ENCODE measurements at places on chromosomes 11 and 22. TPM values are rescaled to one million over a fixed set of nuclear protein-coding genes. Genes with fewer than 3 reads are reported as not detected.

- no peaks in the 10 kb centered on the region for H3K36me3 ChIP-seq
- DNase-seq = no peak
- peak overlapping the region; percentile 12 for H3K27ac ChIP-seq
Measured at GRCh38 chr22:36194971-36195370, 6.6 kb downstream of the APOL4 start.

GRCh38 chr11:46676436-46677158 lies 23.8 kb downstream of the ARHGAP1 start:
- H3K4me1 ChIP-seq = peaks cover 22% of the 10 kb centered on the region
- DNase-seq = peak; percentile 43
- H3K27ac ChIP-seq = peak overlapping the region; percentile 23
- H3K4me3 ChIP-seq = no peak overlapping the region
- H3K27me3 ChIP-seq = no peaks in the 10 kb centered on the region

DNA sequence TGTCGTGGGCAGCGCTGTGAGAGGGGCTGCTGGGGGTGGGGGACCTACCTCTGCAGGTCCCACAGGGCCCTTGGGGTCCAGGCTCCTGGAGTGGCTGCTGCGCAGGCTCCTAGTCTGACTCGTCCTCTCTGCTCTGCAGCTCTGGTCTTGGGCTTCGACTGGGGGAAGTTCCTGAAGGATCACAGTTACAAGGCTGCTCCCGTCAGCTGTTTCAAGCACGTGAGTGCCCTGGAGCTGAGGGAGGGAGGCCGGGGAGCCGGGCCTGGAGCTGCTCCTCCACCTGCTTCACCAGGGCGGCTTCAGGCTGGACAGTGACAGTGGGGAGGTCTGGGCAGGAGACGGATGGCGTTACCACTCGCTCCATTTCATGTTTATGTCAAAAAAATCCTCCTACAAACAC lies 11.9 kb downstream of the L3MBTL2 start:
- no peaks in the 10 kb centered on the region for H3K27me3 ChIP-seq
- H3K27ac ChIP-seq = peak overlapping the region; percentile 98
- H3K4me1 ChIP-seq = peaks cover 35% of the 10 kb centered on the region
- DNase-seq = no peak
- peak overlapping the region; percentile 66 for H3K4me3 ChIP-seq

DNA sequence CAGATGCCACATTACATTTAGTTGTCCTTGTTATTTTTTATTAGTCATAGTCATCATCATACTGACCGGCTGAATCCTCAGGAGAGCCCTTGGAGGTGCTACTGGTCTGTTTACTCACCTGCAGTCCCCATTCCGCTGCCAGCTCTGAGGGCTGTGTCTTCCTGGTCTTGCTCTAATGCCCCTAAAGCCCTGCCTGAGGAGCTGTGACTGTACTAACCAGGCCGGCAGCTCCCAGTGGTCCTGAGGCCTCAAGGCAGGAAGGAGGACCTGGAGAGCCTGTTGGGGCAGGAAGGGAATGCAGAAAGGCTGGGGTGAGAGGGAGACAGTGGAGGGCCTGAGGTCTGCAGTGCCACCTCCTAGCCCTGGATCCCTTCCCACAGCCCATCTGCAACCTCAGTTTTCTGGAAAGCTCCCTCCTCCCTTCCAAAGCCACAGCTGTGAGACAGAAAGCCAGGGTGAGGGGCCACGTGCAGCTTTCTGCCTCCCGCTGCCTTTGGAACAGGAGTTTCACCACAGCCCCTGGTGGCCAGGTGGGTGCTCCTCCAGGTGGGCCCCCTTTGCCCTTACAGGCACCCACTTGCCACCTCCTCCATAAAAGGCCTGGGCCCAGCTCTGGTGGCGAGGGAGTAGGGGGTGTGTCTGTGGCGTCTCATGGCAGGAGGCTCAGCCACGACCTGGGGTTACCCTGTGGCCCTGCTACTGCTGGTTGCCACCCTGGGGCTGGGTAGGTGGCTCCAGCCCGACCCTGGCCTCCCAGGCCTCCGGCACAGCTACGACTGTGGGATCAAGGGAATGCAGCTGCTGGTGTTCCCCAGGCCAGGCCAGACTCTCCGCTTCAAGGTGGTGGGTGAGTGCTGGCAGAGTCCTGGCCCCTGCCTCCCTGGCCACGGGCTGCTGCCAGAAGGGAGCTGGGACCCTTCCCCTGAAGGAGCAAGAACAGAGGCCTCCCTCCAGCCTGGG lies at the start of gene ZP1:
Gene ZP1, plus strand, starts transcription at position 632 of the 960 bp plus-strand sequence. Its CDS starts 20 bp downstream, at position 652.
- no peak within 1 kb of the TSS for H3K4me3 ChIP-seq
- H3K27ac ChIP-seq = no peak within 1 kb of the TSS
- H3K36me3 ChIP-seq = no peaks in the 10 kb centered on the region
- peak; percentile 72 for DNase-seq
- H3K4me1 ChIP-seq = peaks cover 19% of the 10 kb centered on the region
- H3K27me3 ChIP-seq = peaks cover 9% of the 10 kb centered on the region

- H3K27me3 ChIP-seq = no peaks in the 10 kb centered on the region
- no peak overlapping the region for H3K27ac ChIP-seq
- no peak overlapping the region for H3K4me3 ChIP-seq
- DNase-seq = no peak
Measured at GRCh38 chr11:15291885-15292284, 177.2 kb downstream of the INSC start.

- H3K4me1 ChIP-seq = peaks cover 5% of the 10 kb centered on the region
- H3K36me3 ChIP-seq = no peaks in the 10 kb centered on the region
- no peak for DNase-seq
- H3K27me3 ChIP-seq = no peaks in the 10 kb centered on the region
- no peak overlapping the region for H3K27ac ChIP-seq
Measured at GRCh38 chr11:109747839-109748238, 325.8 kb downstream of the C11orf87 start.

DNA sequence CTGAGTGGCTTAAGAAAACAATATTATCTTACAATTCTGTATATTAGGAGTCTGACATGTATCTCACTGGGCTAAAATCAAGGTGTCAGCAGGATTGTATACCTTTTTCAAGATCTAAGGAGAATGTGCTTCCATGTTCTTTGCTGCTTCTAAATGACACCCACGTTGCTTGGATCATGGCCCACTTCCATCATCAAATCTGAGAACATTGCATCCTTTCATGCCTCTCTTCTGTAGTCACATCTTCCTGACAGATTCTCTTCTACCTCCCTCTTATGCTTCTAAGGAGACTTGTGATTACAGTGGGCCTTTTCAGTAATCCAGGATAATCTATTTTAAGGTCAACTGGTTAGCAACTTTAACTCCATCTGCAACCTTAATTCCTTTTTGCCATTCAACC lies 499.4 kb downstream of the FAM181B start:
- DNase-seq = no peak
- no peak overlapping the region for H3K4me3 ChIP-seq
- no peaks in the 10 kb centered on the region for H3K4me1 ChIP-seq
- no peak overlapping the region for H3K27ac ChIP-seq
- H3K27me3 ChIP-seq = peaks cover 13% of the 10 kb centered on the region

GRCh38 chr11:18472587-18472986 lies 16.9 kb downstream of the LDHAL6A start:
- peaks cover 4% of the 10 kb centered on the region for H3K36me3 ChIP-seq
- DNase-seq = no peak
- no peak overlapping the region for H3K27ac ChIP-seq
- no peak overlapping the region for H3K4me3 ChIP-seq
- H3K4me1 ChIP-seq = no peaks in the 10 kb centered on the region
- no peaks in the 10 kb centered on the region for H3K27me3 ChIP-seq

DNA sequence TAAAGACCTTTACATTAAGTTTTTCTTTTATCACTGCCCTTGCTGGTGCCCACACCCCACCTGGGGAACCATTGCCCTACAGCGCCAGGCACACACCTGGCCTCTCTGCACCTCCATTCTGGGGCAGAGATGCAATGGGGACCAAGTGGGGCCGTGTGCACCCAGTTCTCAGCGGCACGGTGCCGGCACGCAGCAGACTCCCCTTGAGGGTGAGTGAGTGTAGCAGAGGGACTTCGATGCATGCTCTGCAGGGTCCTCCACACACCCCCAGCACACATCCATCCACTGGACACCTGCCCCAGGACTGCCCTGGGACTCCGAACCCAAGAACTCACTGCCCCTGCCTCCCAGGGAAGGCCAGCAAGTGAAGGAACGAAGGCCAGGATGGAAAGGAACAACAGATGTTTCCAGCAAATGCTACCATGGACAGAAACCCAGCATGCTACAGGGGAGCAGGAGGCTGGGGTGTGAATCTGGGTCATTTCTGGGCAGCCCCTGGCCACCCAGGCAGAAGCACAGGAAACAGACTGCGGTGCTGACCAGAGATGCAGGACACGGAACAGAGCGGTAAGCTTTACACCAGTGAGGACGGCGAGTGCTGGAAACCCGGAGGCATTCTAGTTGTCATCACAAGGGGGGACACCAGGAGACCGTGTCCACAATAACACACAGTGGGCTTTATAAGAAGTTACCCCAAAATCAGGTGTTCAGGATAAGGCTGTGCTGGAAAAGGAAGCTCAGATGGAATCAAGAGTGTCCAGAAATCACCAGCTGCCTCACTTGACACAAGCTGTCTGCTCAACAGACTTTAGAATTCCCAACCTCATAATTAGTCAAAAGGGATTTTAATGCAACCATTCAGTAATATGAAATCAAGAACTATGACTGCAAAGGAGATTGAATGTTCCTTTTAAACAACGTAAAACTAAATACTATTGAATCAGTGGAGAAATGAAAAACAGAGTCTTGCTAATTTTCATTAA lies 32.7 kb upstream of the MOB2 start:
- no peaks in the 10 kb centered on the region for H3K27me3 ChIP-seq
- no peaks in the 10 kb centered on the region for H3K36me3 ChIP-seq
- H3K4me3 ChIP-seq = no peak overlapping the region
- DNase-seq = peak; percentile 56

DNA sequence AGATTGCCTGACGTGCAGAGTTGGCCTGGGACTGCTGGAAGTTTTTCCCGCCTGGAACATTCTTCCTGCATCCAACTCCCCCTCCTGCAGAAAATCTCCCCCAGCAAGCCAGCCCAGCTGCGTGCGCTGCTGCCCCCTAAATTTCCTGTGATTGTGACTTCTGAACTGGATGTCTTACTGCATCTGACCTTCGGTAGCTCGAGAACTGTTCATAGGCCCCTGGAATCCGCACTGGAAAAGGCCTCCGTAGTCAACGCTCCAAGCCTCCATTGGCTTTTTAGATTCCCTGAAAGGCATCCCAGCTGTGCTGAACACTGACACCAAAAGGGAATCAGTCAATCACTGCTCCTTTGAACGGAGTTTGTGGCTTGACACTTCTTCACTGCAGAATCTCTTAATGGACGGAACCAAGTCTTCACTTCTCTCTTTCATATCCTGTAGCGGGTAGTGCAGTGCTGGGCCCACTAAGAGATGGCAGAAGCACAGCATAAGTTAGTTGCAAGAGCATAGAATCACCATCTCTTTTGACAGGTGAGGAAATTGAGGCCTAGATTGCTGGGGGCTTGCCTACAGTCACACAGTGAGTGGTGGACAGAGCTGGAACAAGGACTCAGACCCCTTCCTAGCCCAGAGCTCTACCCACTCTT lies 14.2 kb upstream of the RASD2 start:
- peaks cover 1% of the 10 kb centered on the region for H3K36me3 ChIP-seq
- no peak overlapping the region for H3K4me3 ChIP-seq
- no peaks in the 10 kb centered on the region for H3K4me1 ChIP-seq
- H3K27me3 ChIP-seq = peaks cover 17% of the 10 kb centered on the region

DNA sequence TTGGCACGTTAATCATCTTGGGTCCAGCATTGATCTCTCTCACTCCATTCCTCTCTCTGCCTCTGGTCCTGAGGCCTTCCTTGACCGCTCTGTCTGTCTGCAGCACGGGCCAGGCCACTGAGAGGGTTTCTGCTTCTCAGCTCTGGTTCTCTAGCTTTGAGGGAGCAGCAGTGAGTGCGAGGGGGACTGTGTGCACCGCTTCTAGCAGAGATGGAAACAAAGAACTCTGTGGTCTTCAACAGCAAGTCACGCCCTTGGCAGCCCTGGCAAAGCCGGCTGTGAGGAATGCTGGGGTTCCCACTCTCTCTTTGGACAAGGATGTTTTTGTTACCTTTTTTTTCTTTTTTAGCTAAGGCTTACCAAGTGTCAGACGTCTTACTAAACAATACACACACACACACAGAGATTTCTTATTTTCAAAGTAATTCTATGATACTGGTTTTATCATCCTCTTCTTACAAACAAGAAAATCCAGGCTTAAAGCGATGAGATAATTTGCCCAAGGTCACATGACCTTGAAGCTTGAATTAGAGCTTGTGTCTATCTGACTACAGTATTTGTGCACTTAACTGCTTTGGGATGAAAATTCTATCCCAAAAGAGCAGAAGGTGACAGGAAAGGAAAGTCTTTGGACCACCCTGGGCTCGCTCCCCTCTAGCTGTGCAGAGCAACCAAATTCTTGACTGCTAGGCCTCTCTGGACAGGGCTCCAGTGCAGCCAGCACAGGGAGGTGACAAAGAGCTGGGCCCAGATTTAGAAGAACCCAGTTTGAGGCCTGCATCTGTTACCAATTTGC lies 293.2 kb downstream of the NTM start:
- H3K27ac ChIP-seq = no peak overlapping the region
- H3K36me3 ChIP-seq = no peaks in the 10 kb centered on the region
- H3K4me1 ChIP-seq = no peaks in the 10 kb centered on the region

DNA sequence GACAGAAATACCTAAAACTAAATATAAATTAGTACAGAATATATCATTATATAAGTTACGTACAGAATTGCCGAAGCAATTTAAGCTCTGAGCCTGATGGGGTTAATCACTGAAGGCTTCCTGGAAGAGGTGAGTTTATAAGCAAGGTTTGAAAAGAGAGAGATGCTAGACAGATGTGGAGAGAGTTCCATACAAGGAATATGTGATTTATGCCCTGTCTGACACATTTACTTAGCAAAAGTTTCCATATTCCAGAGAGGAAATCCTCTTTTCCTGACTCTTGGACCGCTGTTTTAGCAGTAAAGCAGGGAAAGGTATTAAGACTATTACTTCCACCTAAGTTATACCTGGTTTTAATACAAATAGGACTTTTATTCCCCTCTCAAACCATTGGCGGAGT lies 65.1 kb downstream of the DBX1 start:
- no peak overlapping the region for H3K4me3 ChIP-seq
- no peak for DNase-seq
- peaks cover 91% of the 10 kb centered on the region for H3K4me1 ChIP-seq
- H3K36me3 ChIP-seq = peaks cover 47% of the 10 kb centered on the region
- H3K27ac ChIP-seq = peak overlapping the region; percentile 27
- H3K27me3 ChIP-seq = no peaks in the 10 kb centered on the region

The FXYD2 gene
- not detected for total RNA-seq

The C1QTNF4 gene
- 0.41 TPM for total RNA-seq

The FGF19 gene
- total RNA-seq = not detected

The SNU13 gene
- 88.8 TPM for total RNA-seq

The CD6 gene
- total RNA-seq = not detected

The OR6T1 gene
- not detected for total RNA-seq

The LRRC4C gene
- 1.2 TPM for total RNA-seq

The CSF2RB gene
- total RNA-seq = 0.08 TPM

The SNX19 gene
- total RNA-seq = 71.6 TPM

The APOL4 gene
- total RNA-seq = 0.12 TPM

The TIMP3 gene
- 126 TPM for total RNA-seq
